Stimulated activated CD4-positive, alpha-beta T cell treated with anti-CD3 and anti-CD28 coated beads, TNF-alpha, amount 100 ng/mL, for 48 hours (primary cell): ENCODE measurements at places on chromosomes 11 and 22.
A peak's percentile ranks its signal among the peaks of the same experiment; 100 is the strongest.

GRCh38 chr11:117606211-117606610, 190.8 kb downstream of the DSCAML1 start:
- no peak for DNase-seq

DNA sequence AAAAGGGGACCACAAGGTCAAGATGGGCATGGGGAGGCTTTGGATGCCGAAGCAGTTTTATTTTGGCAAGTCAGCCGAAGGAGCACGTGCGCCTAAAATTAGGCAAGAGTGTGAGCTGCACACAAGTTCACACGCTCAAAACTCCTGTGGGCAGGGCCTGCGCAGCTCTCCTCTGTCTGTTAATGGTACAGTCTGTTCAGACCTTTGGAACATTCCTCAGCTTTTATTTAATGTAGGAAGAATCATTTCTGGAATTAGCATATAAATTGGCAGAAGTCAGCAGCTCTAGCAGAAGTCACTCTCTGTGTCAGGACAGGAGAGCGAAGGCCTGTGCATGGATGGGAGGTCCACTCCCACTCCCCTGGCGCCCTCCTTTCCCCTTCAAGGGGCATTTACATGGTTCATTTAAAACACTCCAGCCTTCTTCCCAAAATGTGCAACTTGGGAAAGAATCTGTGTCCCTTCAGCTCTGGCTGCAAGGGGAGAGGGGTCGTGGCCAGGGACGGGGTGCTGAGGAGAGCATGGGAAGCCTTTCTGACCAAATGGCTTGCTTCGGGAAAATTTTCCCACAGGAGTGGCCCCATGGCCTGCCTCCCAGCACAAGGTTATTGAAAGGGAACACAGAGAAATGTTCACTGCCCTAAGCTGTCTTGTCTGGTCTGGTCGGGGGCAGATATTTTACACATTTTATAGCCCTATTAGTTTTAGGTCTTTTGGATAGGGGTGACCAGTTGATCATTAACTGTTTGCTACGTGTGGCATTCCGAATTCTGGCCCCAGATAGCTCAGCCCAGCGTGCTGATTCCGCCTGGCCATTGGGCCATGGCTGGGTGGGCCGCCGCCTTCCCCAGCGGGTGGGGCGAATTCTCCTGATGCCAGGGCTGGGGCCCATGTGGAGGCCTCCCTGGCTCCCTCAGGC, 43.9 kb upstream of the SMIM38 start:
- no peak for DNase-seq

- no peak for DNase-seq
Observed at GRCh38 chr11:116517077-116517476, 255.7 kb downstream of the BUD13 start.

GRCh38 chr11:67029146-67029545, 6.2 kb downstream of the SYT12 start:
- no peak for DNase-seq

- DNase-seq = no peak
Observed at GRCh38 chr11:67542169-67542568, 18.9 kb upstream of the CABP2 start.

- no peak for DNase-seq
Observed at GRCh38 chr11:47409440-47410369, 1.3 kb downstream of the SLC39A13 start.

DNA sequence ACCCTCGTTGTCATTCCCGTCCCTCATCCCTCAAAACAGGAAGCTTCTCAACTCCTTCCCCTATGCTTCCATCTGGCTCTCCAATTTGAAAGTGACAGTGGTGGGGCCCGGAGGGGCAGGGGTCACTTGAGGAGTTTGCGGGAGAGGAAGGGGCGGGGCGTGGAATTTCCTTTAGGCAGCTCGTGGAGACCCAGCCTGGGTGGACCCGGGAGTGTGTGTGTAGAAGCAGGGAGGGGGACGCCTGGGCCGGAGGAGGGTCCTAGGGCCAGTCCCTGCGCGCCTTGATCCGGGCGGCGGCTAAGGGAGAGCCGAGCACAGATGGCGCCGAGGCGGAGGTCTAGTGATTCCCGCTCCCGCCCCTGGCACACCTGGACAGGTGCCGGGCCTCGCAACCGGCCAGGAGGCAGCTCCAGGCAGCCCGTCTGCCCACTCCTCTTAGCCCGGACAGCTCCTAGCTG, 7.8 kb upstream of the PAX6 start:
- DNase-seq = no peak

DNA sequence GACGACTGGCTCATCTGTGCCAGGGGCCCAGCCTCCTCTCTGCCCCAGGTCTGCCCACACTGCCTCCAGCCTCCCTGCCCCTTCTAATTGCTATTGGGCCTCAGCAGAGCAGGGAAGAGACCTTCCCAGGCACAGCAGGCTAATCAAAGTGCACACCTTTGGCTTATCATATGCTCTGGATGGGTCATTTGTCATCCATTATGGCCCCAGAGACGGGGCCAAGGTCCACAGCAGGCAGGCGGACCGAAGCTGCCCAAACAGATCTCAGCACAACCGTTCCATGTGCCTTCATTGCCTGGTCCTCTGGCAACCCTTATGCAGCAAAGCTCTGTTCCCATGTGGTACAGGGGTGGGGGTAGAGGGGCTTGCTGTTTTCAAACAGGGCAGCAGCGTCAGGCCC, 66.6 kb downstream of the TP53I11 start:
- DNase-seq = no peak

GRCh38 chr22:37904572-37905533, 1.2 kb upstream of the MICALL1 start:
- DNase-seq = no peak

- DNase-seq = no peak
Observed at GRCh38 chr11:48043111-48043990, 63.0 kb downstream of the PTPRJ start.

GRCh38 chr22:35634943-35635540, 13.2 kb upstream of the APOL6 start:
- no peak for DNase-seq

DNA sequence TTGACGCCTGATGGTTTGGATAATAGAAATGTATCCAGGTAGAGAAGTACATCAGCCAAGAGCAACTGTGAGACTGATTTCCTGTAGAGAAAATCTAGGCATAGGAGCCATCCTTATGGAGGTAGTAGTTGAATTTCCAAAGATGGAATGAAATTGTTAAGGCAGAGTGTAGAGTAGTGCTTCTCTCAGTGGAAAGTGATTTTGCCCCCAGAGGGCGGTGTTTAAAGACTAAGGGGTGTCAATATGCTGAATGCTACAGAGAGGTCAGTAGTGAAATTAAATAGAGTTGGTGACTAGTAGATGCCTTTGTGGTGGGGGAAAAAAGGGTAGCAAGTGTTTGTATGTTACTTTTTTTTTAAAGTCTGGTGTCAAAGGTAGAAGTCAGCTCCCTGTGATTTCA, 54.5 kb downstream of the TRIM44 start:
- DNase-seq = no peak

DNA sequence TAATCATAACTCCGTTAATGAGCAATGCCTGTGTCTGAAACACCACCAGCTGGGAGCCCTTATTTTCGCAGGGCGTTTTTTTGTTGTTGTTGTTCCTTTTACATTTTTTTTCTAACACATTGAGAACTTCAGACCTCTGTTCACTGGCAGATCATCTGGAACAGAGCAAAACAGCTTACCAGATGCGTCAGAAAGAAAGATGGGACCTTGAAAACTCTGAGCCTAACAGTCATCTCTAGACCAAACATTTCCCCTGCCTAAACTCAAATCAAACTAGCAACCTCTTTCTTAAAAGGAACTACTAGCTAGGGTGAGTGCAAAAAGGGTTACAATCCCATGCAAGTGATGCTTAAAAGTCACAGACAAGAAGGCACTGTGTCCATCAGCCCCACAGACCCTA, 93.2 kb downstream of the PLEKHA7 start:
- no peak for DNase-seq

GRCh38 chr11:28123151-28123581, 15.0 kb downstream of the METTL15 start:
- DNase-seq = no peak

DNA sequence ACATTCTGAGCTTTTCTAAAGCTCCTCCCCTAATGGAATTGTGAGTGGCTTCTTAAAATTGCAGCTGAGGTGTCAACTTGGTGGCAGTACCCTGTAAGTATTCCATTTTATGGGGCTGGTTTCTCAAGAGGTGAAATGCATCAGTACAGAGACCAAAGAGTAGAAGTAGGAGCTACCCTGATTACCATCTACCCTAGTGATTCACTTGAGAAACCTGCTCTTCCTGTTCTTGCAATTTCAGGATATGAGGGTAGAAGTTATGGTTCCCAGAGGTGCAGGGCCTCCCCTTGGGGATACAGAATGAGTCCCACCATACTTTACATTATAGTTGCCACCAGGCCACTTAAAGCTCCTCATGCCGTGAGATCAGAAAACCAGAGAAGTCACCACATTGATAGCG, 944.6 kb downstream of the OPCML start:
- no peak for DNase-seq

GRCh38 chr11:35011944-35012343, 95.5 kb downstream of the PDHX start:
- no peak for DNase-seq

GRCh38 chr11:2376751-2377451, at the start of gene CD81:
TSS of gene CD81 (plus strand) at chr11:2377310. CDS start at chr11:2377550, 240 bp downstream.
- peak; percentile 51 for DNase-seq

GRCh38 chr11:3022982-3023381, 30.9 kb upstream of the NAP1L4 start:
- DNase-seq = no peak

GRCh38 chr11:30314625-30315024, 8.3 kb upstream of the ARL14EP start:
- no peak for DNase-seq

DNA sequence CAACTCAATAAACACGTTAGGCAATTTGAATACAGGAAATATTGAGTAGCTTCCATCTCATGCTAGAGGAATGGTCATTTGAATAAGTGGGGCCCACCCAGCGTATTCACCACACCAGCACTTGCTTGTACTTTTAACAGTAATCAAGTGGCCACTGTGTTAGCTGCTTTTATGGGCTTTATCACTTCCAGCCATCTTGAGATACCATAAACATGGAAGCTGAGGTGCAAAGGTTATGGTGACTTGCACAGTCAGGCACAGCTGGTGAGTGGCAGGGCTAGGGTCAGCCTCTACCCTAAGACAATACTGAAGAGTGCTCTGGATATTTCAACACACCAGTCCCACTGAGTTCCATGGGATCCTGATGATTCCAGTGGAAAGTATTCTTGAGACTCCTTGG, 6.7 kb downstream of the JOSD1 start:
- DNase-seq = no peak

GRCh38 chr11:115060840-115061239, 382.5 kb downstream of the NXPE2 start:
- DNase-seq = no peak

DNA sequence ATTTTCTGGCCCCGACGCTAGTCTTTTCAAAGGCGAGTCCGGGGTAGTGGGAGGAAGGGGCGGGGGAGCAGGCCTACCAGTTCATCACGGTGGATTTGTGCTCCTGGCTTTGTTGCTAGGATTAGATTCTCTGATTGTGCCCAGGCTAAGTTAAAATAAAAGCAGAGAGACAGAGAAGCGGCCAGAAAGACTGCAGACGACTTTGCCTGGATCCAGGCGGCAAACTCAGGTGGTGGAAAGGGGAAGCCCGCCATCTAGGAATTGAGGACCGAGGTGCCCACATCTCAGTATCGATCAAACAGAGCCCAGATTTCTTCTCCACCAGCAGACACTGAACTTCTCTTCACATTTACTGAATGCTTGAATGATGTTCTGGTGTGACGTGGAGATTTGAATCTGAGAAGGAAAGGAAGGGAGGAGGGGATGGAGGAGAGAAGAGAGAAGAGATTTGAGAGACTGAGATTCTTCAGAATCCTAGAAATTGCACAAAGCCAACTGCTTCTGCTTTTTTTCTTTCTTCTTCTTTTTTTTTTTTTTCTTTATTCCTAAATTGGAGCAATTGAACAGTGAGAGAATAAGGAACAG, 2.7 kb downstream of the FAT3 start:
- no peak for DNase-seq

DNA sequence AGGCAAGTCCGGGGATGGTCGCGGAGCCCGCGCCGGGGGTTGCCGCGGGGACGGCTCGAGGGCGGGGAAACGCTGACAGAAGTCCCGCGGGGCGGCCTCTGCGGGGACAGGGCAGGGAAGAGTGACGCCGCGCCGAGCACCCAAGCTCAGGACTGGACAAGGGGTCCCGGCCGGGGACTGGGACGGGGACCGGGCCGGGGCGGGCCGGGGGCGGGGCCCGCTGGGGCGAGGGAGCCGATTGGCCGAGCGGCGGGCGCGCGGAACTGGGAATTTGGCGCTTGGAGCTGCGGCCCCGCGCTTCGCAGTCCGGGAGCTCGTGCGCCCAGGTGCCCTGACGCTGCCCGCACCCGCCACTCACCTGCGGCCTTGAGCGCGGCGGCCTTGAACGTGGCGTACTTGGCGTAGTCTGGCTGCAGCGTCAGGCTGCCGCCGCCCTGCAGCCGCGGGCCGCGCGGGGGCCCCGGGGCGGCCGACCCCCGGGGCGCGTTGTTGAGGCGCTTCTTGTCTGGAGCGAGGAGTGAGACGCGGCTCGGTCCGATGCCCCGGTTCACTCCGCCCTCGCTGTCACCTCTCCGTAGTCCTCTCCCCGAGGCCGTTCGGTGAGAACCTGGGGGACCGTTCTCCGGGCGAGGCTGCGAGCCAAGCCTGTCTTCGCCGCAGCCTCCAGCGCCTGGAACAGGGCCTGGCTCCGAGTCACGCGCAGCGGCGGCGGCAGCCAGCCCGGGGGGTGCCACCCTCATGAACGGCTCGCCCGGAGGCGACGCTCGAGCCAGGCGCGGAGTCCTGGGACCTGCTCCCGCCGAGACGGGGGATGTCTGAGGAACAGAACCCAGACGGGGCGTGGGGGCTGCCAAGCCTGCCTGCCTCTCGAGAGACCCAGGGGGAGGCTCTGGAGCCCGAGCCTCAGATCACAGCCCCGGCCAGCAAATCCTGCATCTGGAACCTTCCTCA, 4.5 kb downstream of the SHISA8 start:
- DNase-seq = no peak

- DNase-seq = no peak
Observed at GRCh38 chr11:59175091-59175501, 3.2 kb downstream of the DTX4 start.

- no peak for DNase-seq
Observed at GRCh38 chr22:25497181-25497641, 67.3 kb upstream of the GRK3 start.

DNA sequence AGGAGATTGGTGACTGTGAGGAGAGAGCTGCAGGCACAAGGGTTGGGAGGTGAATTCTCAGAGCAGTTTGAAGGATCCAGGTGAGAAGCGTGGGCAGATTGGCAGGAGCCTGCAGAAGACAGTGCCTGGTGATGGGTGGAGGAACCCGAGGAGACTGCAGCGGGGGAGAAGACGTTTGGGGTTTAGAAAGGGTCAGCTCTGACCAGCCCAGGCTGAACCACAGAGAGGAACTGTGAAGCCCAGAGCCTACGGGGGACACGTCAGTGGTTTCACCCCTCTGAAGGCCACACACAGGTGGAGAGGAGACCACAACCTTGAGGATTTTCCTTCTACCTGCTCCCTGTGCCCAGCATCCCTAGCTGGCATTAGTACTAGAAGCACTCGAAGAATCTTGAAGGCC, 154.8 kb upstream of the TBCEL start:
- DNase-seq = no peak

GRCh38 chr11:35241083-35241482, 102.1 kb downstream of the CD44 start:
- DNase-seq = no peak
